ENCODE measurements at places on chromosomes 5 and 9.
A peak's percentile ranks its signal among the peaks of the same experiment; 100 is the strongest.

DNA sequence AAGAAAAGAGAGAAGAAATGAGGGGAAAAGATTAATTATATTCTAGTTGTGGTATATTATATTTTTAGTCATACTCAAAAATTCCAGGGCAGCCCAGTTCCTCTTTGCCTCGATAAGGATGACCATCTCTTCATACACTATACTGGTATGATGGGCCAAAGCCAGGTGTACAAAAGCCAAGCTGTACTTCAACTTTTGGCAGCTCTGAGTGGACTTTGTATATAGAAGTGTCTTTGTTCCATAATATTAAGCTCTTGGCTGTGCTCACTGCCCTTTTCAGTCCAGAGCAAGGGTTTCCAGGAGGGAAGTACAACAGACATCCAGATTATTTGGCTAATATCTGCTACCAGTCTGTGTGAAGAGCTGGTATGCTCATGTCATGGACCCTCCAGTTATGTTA lies 934.3 kb upstream of the CDH10 start:
- no peak for DNase-seq

- no peak for DNase-seq
These were observed 28.8 kb upstream of the ELOVL7 start for GRCh38 chr5:60872892-60873291.

DNA sequence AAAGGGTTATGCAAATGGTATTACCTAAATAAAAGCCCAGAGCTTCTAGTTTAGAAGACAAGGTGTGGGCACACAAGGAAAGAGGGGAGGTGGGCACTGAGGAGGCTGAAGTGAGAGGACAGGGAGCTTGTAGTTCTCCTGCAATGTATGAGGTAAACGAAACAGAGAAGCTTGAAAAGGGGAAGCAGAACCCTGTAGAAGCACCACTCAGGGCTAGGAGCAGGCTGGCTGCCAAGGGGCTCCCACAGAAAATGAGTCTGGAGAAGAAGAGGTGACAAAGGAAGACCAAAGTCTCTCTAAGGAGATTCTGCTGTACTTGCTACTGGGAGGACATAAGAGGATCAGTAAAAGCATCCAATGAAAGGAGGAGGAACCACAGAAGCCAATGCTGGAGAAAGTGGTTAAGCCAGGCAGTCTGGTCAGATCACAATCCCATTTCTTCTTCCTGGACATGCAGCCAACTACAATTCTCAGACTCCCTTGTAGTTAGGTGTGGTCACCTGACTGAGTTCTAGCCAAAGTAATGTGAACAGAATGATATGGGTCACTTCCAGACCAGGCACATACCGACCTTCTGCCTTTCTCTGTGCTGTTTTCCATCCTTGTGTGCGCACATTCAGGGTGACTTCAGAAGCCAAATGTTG lies 174.5 kb upstream of the MAP3K1 start:
- DNase-seq, result no peak

DNA sequence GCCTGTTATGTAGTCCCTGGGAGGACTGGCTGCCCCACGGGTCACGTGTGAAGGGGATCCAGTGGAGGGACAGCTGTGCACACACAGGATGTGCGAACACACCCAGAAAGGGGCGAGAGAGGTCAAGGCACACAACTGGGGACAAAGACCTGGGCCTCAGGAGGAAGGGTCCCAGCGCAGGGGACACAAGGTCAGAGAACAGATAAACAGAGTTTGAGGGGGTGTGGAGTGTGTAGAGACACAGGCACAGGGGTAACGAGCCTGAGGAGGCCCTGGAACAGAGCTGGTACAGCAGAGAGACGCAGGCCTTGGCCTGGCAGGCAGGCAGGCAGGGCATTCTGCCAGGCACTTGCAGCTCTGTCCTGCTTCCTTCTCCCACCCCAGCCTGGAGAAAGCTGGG lies 14.8 kb upstream of the PSMD5 start:
- no peak for DNase-seq

- no peak for DNase-seq
These were observed 98.2 kb downstream of the RORB start for GRCh38 chr9:74595286-74595685.

DNA sequence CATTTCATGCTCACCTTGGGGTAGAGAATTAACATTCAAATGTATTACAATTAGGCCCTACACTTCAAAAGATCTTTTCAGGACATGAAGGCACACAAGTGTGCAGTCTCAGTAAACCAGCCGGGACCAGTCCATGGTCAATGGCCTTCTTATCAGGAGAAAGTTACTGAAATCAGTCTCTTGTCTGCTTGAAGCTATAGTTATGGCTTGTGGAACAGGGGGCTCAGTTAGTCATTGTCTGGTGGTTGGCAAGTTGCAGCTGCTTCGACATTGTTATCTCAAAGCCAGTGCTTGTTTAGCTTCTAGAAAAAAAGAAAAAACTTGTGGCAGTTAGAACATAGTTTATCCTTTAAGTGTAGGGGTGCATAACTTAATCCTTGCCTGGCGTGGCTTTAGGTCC lies 213.1 kb upstream of the ACO1 start:
- DNase-seq, result no peak

GRCh38 chr5:16135003-16135402 lies 44.6 kb downstream of the MARCHF11 start:
- DNase-seq, result no peak

GRCh38 chr9:7570107-7570720 lies 229.4 kb downstream of the DMAC1 start:
- peak; percentile 58 for DNase-seq

- no peak for DNase-seq
These were observed 30.8 kb downstream of the ARHGAP26 start for GRCh38 chr5:142800776-142801494.

- DNase-seq, result no peak
These were observed 8.5 kb downstream of the CEP72 start for GRCh38 chr5:620586-621180.

- DNase-seq, result no peak
These were observed 372.3 kb downstream of the ADGRV1 start for GRCh38 chr5:90930756-90931431.

DNA sequence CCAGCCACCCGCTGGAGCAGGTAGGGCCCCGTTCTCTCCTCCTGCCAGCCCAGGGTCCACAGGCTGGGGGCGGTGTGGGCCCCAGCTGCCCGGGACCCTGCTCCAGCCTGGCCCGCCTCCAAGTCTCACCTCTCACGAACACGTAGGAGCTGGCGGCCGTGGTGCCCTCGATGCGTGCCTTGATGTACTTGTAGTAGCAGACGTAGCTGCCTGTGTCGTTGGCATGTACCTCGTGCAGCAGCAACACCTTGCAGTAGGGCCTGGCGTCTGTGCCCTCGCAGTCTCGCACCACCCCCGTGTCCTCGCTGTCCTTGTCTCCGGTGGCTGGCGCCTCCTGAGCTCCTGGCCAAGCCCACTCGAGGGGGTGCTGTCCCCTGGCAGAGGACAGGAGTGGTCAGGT lies 19.0 kb downstream of the FLT4 start:
- no peak for DNase-seq

DNA sequence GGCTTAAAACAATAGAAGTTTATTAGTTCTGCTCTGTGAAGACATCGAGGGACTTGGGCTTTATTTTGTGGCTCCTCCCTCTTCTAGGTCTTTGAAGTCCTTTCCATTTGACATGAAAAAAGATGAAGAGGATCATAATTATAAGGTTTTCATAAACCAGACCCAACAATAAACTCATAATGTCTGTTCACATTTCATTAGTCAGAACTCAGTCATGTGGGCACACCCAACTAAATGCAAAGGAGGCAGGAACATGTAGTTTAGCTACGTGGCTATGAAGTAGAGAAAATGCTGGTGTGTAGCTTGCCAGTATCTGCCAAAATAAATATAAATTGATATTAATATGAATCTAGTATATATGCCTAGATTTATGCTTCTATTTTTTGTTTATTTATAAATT lies 393.9 kb upstream of the C9orf72 start:
- DNase-seq, result no peak

Measured in stimulated activated CD8-positive, alpha-beta memory T cell treated with anti-CD3 and anti-CD28 coated beads, Interleukin-15, amount 100 ng/mL, for 1 hour (primary cell).